ENCODE measurements at places on chromosomes 7 and 10.

GRCh38 chr10:77554996-77555397, 82.6 kb downstream of the KCNMA1 start:
- no peak for DNase-seq

- no peak for DNase-seq
Observed at GRCh38 chr7:149831741-149832219, 6.4 kb upstream of the ZNF862 start.

- no peak for DNase-seq
Observed at GRCh38 chr10:97481071-97481470, 17.2 kb downstream of the MMS19 start.

- DNase-seq: no peak
Observed at GRCh38 chr10:73166972-73167371, 836 bp downstream of the ECD start.

DNA sequence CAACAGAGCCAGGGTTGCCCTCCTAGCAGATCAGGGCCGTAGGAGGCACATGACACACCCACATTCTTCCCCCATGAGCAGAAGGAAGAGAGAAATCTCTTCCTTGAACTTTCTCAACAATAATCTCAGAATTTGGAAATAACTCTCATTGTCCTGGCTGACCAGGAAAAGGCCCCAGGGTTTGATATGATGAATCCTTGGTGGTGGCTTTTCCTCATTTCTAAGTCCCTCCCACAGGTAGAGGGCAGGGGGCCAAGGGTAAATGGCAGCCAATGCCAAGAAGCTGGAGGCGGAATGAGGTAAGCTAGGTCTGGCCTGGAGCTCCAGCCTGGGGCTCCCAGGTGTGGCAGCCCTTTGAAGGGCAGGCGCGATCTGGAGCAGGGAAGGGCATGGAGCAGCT, 67.8 kb downstream of the GRB10 start:
- no peak for DNase-seq

DNA sequence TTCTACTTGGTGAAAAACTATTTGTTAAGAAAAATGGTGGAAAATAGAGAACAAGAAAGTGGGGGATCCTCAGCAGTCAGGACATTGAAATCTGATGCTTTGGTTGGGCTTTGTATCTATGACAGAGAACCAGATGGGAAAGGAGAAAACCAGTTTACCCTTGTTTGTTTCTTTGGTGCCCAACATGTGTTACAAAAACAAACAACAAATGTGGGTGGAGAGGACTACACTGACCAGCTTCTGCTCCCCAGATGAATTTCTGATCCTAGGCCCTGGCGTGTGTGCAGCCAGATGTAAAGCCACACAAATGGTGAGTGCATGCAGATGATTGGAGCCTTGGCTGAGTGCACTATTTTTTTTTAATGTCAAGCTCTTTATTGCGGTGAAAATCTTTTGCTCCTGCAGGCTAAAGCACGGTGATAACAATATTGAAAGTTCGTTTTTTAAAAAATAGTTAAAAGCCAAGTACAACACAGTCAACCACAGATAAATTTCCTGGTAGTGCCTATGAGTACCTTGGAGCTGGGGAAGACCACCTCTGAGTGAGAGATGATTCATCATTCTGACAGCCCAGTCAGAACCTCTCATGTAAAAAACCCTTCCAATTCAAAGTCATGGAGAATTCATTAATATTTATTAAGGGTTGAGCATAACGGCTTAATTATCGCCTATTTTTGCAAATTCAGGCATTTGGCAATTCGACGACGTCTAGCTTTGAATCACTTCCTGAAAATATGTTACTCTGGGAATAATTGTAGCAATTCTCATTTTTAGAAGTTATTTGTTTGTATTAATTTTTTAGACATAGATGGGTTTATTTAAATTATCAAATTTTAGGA, 163.7 kb downstream of the AGMO start:
- no peak for DNase-seq

- peak; percentile 7 for DNase-seq
Observed at GRCh38 chr10:102001435-102002068, 54.4 kb downstream of the ARMH3 start.

- DNase-seq: no peak
Observed at GRCh38 chr10:108791030-108791429, 1132.3 kb downstream of the XPNPEP1 start.

DNA sequence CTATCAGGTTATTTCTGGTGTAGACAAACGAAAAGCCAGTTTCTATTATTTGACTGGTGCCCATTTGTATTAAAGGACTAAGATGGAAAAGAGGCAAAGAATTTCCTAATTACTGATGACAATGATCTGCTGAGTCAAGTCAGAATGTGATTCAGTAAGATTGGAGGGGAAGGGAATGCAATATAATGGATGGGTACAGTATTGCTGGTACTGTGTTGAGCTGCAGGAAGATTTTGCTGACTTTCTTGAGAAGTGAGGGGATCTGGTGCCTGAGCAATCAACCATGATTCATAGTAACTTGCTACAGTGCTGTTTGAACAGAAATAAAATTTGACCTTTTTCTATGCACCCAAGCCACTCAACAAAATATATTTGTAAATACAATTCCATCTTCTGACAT, 139.1 kb upstream of the RHEB start:
- DNase-seq: no peak

All from CD4-positive, alpha-beta T cell treated with Interleukin-4 for 1 hour (primary cell).